ENCODE measurements at places on chromosomes 7 and 10.

GRCh38 chr10:29688230-29688661, 53.5 kb upstream of the SVIL start:
- peak; percentile 69 for DNase-seq

DNA sequence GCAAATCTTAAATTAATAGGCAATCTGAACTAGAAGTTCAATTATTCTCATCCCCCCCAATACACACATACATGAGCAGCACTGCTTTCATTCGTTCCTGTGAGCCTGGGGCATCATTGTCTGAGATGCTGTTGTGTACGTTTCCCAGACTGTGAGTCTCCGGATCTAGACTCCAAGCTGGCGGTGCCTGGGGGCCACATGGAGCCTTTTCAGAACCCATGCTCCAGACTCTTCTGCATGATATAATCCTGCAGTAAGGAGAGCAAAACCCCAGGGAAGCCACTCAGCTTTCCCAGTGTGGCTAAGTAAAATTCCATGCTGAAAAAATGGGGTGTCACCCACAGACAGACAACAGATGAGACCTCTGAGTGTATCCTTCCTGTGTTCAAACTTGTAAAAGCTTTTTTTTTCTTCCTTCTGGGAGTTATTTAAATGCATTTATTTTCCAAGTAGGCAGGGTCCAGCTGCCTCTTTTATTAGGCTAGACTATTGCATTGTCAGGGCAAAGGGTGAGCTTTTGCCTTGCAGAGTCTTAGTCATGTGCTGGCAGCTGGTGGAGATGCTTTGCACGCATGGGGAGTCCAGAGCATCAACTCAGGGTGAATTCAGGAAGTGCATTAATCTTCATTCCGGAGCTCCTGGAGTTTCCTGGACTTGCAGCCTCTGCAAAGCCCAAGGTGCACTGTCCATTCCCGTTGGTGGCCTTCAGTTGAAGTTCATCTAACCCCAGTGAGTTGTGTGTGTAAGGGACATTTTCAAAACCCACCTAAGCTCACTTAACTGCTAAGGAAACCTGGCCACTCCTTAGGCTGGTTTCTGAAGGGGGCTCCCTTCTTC, 185.7 kb upstream of the ADO start:
- DNase-seq, result no peak

DNA sequence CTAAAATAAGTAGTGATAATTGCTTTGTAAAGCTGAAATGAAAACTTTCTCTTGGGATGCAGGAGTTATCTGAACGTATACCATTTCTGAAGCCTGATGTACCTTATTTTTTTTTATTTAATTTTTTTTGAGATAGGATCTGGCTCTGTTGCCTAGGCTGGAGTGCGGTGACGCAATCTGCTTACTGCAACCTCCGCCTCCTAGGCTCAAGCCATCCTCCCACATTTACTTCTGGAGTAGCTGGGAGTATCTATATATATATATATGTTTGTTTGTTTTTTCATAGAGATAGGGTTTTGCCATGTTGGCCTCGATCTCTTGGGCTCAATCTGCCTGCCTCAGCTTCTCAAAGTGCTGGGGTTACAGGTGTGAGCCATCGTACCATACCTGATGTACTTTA, 2.4 kb downstream of the PMPCB start:
- DNase-seq, result no peak

DNA sequence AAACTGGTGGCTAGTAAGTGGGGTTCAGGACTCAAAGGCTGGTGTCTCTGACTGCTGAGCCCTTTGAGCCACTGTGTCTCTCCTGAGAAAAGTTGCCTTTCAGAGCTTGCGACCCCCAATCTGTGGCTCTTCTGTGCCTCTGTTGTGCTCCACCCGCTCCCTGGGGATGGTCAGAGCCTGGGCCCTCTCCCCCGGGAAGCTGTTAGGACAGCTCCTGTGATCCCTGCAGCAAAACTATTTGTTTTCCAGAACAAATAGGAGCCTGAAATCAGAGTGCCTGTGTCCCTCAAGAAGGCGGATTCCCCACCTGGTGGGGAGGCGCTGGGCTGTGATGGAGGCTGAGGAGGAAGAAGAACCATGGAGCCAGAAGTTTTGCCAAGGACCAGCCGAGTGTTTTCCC, 56.4 kb upstream of the MXI1 start:
- no peak for DNase-seq

DNA sequence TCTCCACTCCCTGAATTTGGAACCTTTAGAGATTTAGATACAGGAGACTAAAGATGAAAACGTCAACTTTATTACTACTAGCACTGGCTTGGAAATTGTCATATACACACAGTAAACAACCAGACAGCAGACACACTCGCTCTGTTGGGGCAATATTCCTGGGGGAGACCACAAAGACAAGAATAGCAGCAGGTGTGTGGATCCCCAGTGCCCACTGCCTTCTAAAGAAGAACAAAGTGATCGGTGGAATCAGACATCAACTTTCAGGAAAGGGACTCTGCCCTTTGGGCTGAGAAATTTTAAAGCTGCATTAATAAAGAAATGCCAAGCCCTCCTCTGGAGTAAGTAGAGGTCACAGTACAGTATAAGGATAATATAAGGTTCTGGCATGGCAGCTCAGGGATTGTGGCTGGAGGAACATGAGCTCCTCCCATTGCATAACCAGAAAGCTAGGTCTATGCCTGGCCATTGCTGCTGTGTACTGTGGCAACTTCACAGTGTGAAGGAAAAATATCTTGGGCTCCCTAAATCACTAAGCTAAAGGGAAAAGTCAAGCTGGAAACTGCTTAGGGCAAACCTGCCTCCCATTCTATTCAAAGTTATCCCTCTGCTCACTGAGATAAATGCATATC, 57.1 kb upstream of the ANKRD1 start:
- DNase-seq, result no peak

GRCh38 chr7:76330261-76330660, 27.8 kb downstream of the HSPB1 start:
- no peak for DNase-seq

DNA sequence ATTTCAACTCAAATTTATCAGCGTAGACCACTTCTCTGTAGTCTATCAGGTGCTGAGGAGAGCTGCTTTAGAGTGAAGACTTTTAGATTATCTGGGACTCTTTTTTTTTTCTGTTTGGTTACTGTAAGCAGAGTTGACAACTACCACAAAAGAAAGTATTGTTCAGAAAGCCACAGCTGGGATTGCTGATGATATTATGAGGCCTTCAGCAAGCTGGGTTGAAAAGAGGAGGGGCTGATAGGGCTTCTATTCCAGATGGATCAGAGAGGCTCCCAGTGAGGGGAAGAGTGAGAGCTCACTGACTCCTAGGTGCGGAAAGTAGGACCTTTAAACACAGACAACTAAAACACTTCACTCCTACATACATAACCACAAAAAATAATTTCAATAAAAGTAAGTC, 188.5 kb upstream of the FERD3L start:
- DNase-seq, result no peak

- no peak for DNase-seq
Measured at GRCh38 chr7:114647518-114647917, 232.9 kb downstream of the FOXP2 start.

GRCh38 chr10:92689663-92690210, at the start of gene HHEX:
Gene HHEX, plus strand, starts transcription at chr10:92689955. Its CDS starts 32 bp downstream, at chr10:92689987.
- peak; percentile 21 for DNase-seq

GRCh38 chr7:136400877-136401276, 423.7 kb upstream of the MTPN start:
- no peak for DNase-seq

DNA sequence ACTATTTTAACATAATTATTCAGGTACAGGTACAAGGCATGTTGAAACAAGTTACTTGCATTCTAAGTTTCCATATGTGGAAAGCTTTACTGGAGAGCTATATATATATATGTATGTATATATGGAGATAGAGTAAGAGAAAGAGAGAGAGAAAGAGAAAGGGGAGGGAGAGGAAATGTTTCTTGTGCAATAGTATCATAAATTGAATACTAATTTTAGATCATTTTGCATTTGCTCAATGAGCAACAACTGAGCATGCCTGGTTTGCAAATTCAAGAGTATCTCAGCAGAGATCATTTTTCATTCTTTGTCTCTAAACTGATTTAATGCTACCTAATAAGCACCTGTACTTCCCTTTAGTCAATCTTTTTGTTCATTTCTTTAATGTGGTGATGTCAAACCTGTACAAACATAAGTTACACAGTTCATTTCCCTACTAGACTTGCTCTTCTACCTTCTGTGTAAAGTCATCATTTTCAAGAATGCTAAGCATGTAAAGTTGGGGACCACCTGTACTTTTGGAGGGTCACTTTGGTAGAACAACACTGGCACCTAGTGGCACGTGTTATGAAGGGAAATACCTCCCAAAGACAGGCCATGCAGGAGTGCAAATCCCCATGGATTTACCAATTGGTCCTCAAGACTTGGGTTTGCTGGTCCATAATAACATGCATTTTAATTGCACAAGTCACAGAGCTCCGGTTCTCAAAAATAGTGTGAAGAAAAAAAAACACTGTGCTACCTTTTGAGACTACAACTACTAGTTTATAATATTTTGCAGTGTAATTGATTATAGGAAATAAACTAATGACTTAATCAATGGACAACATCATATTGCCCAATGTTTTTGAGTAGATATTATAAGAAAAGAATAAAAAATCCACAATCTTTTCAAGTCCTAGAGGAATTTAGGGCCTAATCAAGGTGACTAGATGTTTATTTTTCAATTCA, 431.2 kb upstream of the IGFBP3 start:
- DNase-seq, result peak; percentile 1

DNA sequence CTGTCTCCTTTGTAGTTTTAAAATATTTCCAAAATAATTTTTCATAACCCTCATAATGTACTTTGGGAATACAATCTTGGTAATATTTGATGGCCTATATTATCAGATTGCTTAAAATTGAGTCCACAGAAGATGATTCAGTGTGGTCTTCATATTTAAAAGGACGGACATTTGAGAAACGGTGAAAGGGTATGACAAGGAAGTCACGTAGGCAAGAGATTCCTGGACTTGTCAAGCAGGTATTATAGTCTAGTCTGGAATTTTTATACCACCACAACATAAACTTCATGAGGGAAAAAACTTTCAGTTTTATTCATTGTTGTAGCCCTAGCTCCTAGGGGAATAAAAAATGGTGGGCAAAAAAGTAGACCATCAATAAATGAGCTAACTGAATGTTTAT, 82.3 kb downstream of the KMT2E start:
- no peak for DNase-seq
